ENCODE measurements at places on chromosomes 4 and X.

- no peak for DNase-seq
These were observed 414.6 kb downstream of the PCDH7 start for GRCh38 chr4:31134720-31135119.

DNA sequence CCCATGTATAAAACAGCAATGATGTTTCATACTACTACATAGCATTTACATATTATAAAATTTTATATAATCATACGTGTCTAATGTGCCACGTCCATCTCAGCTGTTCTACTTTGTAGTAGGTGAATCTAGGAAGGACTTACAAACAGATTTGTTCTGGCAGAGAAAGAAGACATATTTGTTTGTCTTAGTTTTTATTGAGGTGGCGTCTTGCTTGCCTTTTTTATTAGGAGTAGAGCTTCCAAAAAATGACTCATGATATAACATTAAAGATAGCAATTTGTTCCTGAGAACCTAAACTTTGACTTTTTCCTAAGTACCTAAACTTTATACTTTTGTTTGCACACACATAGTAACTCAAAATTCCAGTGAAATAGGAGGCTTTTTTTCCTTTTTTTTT, 64.6 kb downstream of the CLDN22 start:
- no peak for DNase-seq

GRCh38 chr4:105550641-105551040, 1.8 kb upstream of the ARHGEF38 start:
- no peak for DNase-seq

- peak; percentile 9 for DNase-seq
These were observed 69.6 kb upstream of the RASGEF1B start for GRCh38 chr4:81541161-81541945.

DNA sequence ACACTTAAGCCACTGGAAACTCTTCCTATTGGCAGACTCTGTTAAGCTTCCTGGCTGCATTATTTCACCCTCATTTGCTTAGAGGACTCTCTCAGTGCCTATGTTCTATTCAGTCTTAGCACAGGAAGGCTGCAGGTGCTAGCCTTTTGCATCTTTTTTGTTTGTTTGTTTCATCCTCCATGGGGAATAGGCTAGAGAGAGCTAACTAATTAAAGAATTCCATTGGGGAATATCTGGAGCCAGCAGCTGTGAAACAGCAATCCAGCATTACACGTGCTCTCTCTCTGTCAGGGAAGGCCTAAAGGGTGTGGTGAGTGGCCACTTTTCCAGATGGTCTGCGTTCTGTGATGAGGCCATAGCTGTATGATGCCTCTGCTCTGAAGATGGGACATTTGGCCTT, 633.6 kb downstream of the SPRY1 start:
- no peak for DNase-seq

DNA sequence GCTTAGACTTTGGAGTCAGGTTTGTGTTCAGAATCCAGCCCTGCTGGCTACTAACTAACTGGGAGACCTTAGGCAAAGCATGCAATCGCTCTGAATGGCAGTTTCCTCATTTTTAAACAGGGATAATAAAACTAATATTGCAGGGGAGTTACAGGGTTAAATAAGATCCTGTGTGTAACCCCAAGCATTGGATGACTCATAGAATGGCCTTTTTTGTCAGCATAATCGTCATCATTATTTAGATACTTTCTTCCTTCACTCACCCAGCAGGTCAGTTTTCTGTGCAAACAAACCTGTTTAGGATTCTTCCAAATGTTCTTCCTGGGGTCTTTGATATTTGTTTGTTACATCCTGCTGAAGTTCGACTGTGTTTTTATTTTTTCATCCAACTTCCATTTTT, 208.2 kb downstream of the EVC2 start:
- no peak for DNase-seq

Measured in NCI-H1930 (cell line).